Jurkat, Clone E6-1 (cell line): ENCODE measurements at places on chromosomes 11 and 22.

GRCh38 chr11:112115386-112115785 is 28.7 kb downstream of the SDHD start:
- peak; percentile 66 for DNase-seq

GRCh38 chr11:8826901-8827560 is 84.0 kb upstream of the AKIP1 start:
- no peak for DNase-seq

DNA sequence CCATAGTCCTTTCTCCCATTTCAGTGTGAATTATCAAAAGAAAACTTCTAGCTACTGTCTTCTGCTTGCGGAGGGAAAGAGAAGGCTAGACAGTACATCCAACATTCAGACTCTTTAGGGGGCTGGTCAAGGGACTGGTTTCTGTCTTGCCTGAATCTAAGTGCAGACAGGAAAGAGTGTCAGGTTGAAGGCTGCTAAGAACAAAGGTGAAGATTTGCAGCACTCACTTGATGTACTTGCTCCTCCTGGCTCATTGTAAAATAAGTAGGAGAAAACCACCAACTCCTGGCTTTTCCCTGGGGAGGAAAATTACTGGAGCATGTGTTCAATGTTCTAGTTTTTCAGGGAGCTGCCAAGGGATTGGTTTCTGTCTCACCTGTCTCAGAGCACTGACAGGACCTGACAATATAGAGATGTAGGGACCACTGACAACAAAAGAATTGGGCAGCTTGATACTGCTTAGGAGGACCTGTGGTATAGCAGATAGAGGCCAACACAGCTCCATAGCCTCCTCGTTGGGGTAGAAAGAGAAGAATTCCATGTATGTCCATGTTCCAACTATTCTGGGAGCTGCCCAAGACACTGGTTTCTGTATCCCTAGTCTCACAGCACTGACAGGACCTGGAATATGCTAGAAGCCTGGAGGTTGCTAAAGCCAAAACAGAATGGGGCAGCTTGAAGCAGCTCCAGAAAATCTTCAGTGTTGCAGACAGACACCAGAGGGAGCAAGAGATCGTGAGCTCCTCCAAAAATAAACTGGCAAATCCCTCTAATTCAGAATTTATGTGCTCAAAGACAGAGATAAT is 39.7 kb upstream of the MMP12 start:
- DNase-seq: peak; percentile 14

DNA sequence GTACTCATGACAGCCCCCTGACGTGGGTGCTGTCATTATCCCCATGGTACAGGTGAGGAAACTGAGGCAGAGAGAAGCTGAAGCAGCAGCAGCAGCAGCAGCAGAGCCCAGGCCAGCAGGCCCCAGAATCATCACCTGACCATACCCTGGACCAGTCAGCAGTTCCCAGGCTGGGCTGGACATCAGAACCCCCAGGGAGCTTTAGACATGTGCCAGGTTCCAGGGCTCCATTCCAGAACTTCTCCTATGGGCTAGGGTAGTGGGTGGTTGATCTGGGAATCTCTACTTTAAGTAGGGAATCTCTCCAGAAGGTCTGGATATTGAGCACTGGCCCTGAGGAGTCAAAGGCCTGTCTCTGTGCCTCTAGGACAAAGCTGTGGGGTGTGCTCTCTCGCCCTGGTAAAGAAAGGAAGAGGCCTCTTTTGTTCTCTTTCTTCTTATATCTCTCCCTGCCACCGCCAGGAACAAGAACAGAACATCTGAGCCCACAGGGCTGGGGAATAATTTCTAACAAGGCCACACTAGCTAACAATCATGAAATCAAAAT is 26.6 kb downstream of the MAFF start:
- DNase-seq: no peak

DNA sequence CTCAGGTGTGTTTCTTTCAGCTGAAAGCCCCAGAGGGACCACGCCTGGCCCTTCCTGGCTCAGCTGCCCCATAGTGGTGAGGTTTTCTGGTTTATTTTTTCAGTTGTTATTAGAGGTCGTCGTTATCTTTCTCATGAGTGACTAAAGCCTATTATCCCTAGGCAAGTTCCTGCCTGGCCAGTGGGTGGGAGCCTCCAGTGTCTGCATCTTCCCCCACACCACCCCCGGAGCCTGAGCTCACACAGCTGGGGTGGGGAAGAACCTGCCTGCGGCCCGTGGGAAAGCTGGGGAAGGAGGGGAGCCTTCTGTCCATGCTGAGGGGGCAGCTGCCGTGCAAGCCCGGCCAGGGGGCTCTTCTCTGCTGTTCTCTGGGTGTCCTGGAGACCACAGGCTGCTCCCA is 24.3 kb upstream of the PPFIA1 start:
- DNase-seq: no peak

DNA sequence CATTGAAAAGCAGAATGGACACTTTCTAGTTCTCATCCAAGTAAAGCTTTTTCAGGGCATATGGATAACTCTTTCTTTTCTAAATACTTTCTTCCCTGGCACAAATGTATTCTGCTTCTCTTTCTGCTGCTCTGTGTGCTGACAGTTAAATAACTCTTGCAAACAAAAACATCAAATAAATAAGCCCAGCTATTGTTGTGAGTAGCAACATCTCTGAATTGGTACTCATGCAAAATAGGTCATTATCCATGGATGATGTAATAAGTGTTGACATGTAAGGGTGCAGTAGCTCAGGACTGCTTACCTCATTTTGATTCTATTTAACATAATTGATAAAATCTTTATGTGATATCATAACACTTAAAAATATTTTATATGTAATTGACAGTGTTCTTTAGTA is 164.3 kb downstream of the MSANTD4 start:
- no peak for DNase-seq

GRCh38 chr11:45654231-45655011 is 11.0 kb downstream of the CHST1 start:
- DNase-seq: no peak
